ENCODE measurements at places on chromosomes 5 and 9.
A peak's percentile ranks its signal among the peaks of the same experiment; 100 is the strongest.

DNA sequence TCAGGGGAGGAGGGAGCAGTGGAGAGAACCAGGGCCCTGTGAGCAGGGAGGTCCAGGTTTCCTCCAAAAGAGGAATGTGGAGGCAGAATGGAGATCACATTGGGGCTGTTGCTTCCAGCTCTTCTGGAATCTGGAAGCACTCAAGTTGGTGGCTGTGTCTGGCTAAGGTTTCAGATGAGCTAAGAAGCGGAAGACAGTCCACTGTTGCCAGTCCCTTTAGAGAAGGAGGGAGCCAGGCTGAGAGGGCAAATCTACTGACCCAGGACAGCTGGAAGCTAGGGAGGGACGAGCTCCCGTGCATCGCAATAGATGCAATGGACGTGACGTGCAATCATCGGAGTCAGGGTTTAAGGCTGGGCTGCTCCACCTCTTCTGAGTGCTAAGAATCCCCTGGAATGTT, 71.2 kb downstream of the TENT4A start:
- DNase-seq, result no peak

DNA sequence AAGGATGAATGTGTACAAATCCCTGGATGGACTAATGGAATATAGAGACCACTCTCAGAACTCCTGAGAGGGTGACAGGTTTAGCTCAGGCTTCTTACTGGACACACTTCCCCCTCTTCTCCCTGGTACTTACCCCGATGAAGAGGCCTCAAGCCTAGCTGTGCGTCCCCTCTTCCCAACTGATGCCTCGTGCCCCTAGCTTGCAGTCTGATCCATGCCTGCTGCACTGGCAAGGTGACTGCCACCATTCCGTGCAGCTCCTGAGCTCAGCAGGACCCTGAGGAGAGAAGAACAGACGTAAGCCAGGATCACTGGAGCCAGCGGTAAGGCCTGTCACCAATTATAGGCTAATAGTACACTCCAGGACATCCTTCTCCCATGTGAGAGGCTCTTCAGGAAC, 5.5 kb upstream of the STOML2 start:
- DNase-seq, result no peak

- no peak for DNase-seq
These were observed 27.4 kb upstream of the KIF4B start for GRCh38 chr5:154986151-154986550.

- no peak for DNase-seq
These were observed 2.2 kb upstream of the DTWD2 start for GRCh38 chr5:118990582-118990981.

GRCh38 chr5:16585041-16585667, 31.6 kb downstream of the RETREG1 start:
- no peak for DNase-seq

GRCh38 chr9:129143031-129143927, 32.1 kb downstream of the PTPA start:
- peak; percentile 89 for DNase-seq

DNA sequence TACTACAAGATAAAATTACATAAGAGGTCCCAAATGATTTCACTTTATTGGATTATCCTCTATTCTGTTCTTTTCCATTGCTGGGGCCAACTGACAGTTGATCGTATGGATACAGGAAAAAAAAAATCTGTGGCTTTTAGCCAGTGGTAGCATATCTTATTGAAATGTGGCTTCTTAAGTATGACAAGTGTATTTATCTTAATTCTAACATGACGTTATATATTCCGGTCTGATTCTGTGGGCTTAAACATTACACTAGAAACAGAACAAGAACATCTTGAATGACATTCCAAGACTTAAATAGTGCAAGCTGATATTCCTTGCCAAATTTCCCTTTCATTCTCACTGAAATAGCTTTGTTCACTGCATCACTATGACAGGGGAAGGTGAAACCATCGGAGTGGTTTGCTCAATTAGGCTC, 117.9 kb downstream of the INSYN2B start:
- no peak for DNase-seq

GRCh38 chr5:27706832-27707231, 668.4 kb upstream of the CDH9 start:
- no peak for DNase-seq

GRCh38 chr5:67451640-67452279, 255.2 kb upstream of the CD180 start:
- no peak for DNase-seq

GRCh38 chr5:32583582-32584232, 1.6 kb upstream of the SUB1 start:
- DNase-seq, result no peak

- no peak for DNase-seq
These were observed 2.6 kb upstream of the MSX2 start for GRCh38 chr5:174721530-174722432.

- peak; percentile 39 for DNase-seq
These were observed 355.5 kb downstream of the TLR4 start for GRCh38 chr9:118059484-118060278.

- no peak for DNase-seq
These were observed 56.2 kb upstream of the FTMT start for GRCh38 chr5:121795511-121795910.

DNA sequence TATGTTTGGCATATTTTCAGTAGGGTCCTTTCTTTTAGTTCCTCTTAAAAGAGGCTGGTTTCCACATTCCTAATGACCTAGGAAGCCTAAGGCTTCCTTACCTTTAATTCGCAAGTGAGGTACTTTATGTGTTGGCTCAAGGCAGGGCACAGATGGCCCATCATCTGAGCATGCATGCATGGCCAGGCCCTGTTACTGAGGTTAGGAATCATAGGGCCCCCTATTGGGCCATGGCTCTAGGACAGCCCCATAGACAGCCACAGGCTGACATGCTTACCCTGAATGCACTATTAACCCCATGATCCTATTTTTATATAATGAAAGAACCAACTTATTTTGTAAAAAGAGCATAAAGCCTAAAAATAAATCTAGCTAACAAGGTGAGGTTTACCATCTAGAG, 271.4 kb downstream of the ELAVL2 start:
- DNase-seq, result no peak

GRCh38 chr9:112032009-112032408, 135.4 kb downstream of the UGCG start:
- no peak for DNase-seq

DNA sequence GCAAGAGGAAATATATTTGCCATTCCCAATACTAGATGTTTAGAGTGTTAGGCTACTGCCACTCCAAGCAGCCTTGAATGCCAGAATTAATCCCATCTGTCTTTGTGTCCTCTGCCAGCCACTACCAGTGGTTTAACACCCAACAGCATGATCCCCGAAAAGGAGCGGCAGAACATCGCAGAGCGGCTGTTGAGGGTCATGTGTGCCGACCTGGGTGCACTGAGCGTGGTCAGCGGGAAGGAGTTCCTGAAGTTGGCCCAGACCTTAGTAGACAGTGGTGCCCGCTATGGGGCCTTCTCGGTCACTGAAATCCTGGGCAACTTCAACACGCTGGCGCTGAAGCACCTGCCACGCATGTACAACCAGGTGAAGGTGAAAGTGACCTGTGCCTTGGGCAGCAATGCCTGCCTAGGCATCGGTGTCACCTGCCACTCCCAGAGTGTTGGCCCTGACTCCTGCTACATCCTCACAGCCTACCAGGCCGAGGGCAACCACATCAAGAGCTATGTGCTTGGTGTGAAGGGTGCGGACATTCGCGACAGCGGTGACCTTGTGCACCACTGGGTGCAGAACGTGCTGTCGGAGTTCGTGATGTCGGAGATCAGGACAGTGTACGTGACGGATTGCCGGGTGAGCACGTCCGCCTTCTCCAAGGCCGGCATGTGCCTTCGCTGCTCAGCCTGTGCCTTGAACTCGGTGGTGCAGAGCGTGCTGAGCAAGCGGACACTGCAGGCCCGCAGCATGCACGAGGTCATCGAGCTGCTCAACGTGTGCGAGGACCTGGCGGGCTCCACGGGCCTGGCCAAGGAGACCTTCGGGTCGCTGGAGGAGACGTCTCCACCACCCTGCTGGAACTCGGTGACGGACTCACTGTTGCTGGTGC, 29.3 kb downstream of the AMBP start:
- DNase-seq, result no peak

- no peak for DNase-seq
These were observed 162.9 kb downstream of the NXNL2 start for GRCh38 chr9:88697764-88698432.

- no peak for DNase-seq
These were observed 109.9 kb upstream of the CPEB4 start for GRCh38 chr5:173778152-173778782.

GRCh38 chr9:85594316-85594715, 147.4 kb downstream of the AGTPBP1 start:
- no peak for DNase-seq

DNA sequence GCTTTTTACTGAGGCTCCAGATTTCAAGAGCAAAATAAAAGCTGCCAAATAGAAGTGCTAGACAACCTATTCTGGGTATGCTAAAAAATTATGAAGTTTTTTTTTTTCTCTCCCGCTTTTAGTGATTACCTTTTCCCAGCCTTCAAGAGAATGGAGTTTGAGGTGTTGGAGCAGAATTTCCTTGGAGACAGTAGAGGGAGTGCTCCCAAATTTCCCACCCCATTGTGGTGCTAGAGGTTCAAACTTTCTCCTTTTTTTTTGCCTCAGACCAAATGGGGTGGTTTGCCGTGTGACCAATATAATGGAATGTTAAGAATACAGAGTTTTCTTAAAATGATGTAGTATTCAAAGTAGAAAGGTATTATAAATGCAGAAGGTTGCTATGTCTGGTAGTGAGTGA, 244.2 kb upstream of the RIOK2 start:
- no peak for DNase-seq

- DNase-seq, result no peak
These were observed 674.5 kb downstream of the CETN3 start for GRCh38 chr5:89735082-89735481.

- no peak for DNase-seq
These were observed 294.1 kb upstream of the TNC start for GRCh38 chr9:115411993-115412452.

DNA sequence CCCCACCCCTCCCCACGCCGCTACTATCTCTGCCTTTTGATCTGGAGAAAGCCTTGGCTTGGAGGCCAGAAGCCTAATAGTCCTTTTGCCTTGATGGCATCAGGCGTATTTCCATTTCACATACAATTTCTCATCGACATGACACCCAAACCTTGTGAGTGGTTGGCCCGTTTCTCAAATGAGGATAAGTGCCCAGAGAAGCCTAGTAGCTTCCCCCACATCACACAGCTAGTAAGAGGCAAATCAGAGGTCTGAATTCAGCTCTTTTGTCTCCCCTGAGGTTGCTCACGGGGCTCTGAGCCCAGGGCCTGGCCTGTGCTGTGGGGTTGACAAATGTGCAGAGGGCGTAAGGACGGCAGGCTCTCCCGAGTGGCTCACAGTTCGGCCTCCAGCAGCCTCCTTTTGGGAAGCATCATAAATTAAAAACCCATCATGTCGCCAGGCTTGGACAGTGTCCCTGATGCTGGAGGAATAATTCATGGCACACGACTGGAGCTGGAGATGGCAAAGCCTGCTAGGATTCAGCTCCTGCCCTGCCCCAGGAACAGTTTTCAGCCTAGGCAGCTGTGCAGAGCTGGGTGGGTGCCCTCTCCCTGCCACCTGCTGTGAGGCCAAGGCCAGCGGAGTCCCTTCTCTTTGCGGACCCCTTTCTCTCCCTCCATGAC, 263.8 kb downstream of the NSG2 start:
- DNase-seq, result no peak

DNA sequence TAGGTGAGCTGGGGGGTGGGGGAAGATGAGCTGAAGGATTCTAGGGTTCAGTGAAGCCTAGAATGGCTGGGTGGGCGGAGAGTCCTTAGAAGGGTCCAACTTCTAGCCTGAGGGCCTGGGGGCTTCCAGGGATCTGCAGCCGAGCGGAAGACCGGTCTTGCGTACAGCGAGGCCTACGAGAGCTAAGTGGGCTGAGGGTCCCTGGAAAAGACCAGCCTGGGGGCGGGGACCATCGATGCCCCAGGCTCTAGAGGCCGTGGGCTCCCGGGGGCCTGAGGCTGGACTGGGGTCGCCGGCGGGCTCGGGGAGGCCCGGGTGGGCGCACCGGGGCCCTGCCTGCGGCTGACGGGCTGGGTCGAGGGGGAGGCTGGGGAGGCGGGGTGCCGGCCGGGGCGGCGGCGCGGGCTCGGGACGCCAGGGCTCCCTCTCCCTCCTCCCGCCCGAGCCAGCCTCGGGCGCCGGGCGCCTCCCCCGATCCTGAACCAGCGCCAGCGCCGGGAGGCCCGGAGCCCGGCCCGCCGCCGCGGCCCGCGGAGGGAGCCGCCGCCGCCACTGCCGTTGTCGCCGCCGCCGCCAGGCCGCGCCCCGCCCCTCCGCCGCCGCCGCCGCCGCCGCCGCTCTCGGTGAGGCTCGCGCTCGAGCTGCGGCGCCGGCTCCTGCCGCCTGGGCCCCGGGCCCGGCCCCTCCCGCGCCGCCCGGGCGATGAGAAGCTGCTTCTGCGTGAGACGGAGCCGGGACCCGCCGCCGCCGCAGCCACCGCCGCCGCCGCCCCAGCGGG, at the start of gene MVB12B:
Gene MVB12B (plus strand): TSS at position 602 of the 778 bp plus-strand sequence. CDS start 101 bp downstream, at position 703.
- peak; percentile 45 for DNase-seq

DNA sequence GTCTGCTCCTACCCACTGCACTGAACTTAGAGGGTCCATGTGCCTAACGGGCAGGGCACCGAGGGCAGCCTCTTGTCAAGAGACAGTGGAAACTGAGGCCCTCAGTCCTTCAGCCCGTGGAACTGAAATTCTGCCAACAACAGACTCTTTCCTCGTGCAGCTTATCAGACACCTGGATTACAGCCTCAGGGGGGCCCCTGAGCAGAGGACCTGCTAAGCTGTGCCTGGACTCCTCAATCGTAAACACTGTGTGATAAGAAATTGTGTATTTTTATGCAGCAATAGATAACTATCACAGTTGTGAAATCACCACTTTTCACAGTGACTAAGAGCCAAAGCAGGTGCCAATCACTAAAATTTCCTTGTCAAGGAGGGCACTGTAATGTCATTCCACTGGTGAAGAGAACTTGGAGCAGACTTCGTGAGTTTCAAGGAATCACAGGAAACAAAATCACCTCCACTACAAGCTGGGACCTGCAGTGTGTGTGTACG, 33.4 kb upstream of the CTSV start:
- DNase-seq, result no peak

DNA sequence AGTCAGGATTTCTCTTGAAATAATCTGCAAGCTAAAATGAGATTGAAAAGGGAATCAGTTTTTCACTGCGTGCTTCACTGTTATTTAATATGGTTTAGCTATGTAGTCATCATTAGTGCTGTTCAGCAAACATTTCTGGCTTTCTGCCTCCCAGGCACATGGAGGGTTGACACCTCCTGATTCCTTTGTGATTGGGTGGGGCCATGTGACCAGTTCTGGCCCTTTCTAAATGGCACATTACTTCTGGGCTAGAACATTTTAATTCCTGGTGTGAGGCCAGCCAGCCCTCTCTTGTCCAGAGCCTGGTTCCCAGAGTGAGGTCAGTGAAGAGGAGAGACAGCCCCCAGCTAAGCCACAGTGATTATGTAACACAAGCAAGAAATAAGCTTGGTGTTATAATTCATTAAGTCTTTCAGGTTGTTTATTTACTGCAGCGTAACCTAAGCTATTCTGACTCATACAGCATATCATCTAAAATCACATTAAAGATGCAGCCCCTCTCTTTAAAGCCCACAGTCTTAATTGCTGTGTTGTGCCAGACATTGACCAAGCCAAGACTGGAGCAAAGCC, 17.4 kb upstream of the ARSI start:
- no peak for DNase-seq

- no peak for DNase-seq
These were observed 329.0 kb downstream of the PARP8 start for GRCh38 chr5:50995285-50995942.

- DNase-seq, result no peak
These were observed 193.7 kb downstream of the ENC1 start for GRCh38 chr5:74446725-74447241.
